ENCODE measurements at places on chromosomes 6 and 20.
A peak's percentile ranks its signal among the peaks of the same experiment; 100 is the strongest.

DNA sequence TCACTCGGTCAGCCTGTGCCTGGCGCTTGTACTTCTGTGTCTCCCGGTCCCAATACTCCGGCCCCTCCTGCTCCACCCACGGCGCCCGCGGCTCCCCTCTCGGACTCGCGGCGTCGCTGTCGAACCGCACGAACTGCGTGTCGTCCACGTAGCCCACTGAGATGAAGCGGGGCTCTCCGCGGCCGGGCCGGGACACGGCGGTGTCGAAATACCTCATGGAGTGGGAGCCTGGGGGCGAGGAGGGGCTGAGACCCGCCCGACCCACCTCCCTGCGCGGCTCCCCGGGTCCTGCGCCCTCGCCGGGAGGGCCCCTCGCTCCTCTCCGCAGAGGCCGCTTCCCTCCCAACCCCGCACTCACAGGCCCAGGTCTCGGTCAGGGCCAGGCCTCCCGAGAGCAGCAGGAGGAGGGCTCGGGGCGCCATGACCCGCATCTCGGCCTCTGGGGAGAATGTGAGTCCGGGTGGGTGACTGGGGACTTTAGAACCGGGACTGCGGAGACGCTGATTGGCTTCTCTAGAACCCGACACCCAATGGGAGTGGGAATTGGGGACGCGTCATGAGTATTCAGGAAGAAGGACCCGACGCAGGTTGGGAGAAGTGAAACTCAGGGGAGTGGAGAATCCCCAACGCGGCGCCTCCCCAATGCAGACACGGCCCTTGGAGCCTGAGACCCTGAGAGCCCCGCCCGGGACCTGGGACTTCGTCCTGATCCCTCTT is at the start of gene HLA-C:
HLA-C (minus strand) TSS at position 452 of the 717 bp plus-strand sequence; CDS start at position 431, 21 bp downstream.
- peak; percentile 96 for DNase-seq

DNA sequence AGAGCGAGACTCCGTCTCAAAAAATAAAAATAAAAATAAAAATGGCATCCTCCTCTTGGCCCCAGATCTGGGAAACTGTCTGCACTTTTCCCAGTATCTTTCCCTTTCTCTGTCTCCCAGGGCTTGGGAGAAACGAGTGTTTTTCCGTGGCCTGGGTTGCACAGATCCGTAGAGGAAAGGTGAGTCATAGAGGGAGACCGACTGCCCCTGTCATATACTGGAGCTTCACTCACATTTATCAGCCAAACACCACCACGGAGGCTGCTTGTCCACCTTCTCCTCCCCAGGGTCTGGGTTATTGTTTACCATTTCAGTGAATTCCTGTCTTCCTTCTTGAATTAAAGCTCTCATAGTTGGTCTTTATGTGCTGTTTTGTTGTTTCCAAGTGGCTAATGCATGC is 31.9 kb upstream of the EIF2S2 start:
- DNase-seq, result peak; percentile 84

GRCh38 chr20:5207138-5207537 is 80.3 kb downstream of the CDS2 start:
- DNase-seq, result no peak

DNA sequence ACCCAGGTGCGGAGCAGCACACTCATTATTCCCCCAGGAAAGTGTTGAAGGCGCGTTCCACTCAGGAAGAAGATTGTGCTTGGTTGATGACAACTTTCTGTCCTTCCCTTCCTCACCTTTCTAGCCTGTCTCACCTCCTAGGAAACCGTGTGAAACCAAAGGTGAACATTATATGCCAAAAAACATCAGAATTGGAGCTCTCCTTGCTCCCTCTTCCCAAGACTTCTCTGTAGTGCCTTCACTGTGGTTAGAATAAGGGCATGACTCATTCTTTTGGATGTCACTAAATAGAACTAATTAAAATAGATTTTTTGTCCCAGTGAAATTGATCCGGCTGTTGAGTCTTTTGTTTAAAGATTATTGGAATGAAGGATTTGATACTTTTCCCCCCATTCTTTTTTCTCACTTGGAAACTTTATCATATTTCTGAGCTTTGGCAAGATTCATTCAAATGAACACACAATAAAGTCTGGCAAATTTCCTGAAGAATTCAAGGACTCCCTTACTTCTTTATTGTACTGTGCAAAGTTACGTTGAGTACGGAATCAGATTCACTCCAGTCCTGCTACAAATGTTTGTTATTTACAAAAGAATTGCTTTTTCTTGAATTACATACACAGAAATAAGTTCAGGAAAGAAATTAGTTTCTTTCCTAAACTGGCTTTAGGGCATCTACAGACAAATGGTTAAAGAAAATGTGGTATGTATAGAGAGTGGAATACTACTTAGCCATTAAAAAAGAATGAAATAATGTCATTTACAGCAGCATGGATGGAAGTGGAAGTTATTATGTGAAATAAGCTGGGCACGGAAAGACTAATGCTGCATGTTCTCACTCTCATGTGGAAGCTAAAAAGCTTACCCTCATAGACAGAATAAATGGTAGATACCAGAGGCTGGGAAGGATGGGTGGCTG is 142.8 kb upstream of the AKAP12 start:
- DNase-seq, result no peak

DNA sequence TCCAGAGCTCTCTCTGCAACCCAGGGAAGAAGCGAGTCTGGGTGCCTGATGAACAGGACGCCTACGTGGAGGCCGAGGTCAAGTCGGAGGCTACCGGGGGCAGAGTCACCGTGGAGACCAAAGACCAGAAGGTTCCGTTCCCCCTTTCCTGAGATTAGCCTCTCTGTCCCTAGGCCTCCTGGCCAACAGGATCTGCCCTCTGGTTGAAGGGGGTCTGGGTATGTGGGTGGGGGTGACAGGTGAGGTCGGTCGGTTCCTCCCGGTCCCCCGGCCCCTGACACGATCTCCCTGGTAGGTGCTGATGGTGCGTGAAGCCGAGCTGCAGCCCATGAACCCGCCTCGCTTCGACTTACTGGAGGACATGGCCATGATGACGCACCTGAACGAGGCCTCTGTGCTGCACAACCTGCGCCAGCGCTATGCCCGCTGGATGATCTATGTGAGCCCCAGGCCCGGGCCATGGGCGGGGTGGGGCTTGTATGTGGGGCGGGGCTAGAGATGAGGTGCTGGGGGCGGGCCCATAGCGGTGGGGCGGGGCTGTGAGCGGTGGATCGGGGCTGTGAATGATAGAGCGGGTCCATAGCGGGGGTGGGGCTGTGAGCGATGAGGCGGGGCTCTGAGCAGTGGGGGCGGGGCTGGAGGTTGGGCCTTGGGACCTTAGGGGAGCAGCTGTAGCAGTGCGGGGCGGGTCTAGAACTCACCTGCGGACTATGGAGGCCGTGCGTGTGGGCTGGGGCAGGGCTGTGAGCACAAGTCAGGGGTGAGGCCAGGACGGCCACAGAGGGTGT is 23.9 kb downstream of the MYH7B start:
- no peak for DNase-seq

DNA sequence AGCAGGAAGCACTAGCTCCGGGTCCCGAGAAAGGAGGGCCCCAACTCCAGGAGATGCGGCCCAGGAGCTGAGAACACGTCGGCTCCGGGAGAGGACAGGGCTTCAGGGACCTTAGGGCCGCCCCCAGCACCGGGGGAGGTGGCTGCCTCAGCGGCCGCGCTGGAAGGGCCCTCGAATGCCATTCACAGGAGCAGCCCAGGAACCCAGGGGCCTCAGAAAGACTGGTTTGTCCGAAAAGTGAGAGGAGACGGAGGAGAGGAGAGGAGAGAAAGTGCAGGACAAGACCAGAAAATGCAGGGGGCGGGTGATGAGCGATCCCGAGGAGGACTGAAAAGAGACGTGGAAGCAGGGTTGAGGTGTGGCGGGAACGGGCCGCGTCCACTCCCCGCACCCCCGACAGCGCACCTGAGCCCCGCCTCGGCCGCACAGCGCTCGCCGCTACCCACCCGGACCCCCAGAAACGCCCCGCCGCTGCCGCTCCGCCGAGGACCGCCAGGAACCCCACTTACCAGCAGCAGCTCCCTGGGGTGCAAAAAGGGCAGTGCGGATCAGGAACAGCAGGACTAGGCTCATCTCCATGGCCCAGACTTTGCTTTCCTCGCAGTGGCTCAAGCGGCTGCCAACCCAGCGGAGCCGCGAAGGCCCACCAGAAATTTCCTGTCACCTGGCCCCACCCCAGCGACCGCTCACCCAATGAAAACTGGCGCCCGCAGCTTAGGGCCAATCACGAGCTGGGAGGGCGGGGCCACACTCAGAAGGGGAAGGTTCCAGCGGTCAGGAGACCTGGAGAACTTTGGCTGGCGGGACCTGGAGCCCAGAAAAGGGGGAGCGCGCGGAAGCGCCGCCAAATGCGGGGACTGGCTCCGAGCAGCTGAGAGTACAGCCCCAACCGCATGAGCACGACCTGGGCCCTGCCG is 25.4 kb downstream of the HLA-F start:
- DNase-seq, result peak; percentile 52

DNA sequence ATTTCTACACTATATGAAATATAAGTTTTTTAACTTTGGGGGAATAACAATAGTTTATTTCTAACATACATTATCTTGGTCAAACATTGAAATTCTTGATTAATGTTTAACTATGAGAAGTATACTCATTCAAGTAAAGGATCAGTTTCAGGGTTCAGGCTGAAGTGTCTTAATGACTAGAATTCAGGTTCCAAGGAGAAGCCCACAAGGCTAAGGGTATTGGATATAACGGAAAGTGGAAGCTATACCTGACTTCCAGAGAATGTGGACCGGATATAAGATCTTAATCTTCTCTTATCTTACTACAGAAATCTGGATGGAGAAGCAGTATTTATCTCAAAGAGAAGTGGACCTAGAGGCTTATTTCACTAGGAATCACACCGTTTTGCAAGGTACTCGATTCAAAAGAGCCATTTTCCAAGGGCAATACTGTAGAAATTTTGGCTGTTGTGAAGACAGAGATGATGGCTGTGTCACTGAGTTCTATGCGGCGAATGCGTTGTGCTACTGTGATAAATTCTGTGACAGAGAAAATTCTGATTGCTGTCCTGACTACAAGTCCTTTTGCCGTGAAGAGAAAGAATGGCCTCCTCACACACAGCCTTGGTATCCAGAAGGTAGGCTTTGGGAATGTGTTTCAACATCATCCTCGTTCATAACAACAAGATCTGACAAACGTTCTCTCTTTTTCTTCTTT is at the start of gene TINAG:
TINAG (plus strand) TSS at position 153 of the 697 bp plus-strand sequence; CDS start at position 263, 110 bp downstream.
- DNase-seq, result no peak

- DNase-seq, result no peak
Measured at GRCh38 chr6:24867104-24867703, 68.5 kb upstream of the ARMH2 start.

DNA sequence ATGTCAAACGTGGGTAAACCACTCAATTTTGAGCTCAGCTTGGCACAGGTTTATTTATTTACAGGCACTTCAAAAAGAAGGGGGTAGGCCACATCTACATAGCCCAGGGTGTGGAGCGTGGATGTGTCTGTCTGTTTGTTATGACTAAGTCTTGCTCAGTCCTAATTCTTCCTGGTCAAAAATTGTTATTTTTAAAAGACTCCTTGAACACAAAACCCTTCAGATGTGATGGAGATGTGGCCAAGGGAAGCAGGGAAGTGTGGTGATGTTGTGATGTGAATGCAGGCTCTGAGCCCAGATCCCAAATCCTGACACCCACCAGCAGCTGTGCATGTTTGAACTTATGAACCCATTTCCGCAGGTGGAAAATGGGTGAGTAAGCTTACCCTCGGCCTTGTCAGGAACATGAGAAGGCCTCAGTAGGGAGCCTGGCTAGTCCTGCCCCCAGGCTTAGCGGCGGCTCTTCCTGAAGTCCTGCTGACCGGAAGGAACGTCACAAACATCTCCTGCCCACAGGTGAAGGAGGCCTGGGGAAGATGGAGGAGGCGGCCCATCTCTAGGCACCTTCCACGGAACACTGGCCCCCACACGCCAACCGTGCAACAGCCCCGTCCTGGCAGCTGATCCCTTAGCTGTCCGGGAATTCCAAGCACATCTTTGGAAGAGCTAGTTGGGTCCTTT is 119.7 kb downstream of the MYLK4 start:
- DNase-seq, result no peak

- peak; percentile 50 for DNase-seq
Measured at GRCh38 chr6:42694586-42694985, 27.8 kb downstream of the PRPH2 start.

DNA sequence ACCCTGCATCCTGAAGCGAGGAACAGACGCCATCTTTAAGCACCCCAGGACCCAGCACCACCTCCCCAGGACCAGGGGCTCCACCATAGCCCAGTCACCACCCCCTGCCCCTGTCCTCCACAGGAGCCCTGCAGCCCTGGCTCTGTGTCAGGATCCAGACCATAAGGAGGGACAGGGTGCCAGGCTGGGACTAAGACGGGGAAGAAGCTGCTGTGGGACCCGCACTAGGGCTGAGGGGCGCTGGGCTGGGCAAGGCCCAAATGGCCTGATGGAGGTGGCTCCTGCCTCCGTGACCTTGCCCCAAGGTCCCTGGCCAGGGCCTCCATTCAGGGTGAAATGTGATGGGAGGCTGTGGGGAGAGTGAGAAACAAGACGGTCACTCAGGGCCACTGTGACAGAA is 385.6 kb downstream of the TAF4 start:
- no peak for DNase-seq
